ENCODE measurements at places on chromosomes 5 and 9.
A peak's percentile ranks its signal among the peaks of the same experiment; 100 is the strongest.

DNA sequence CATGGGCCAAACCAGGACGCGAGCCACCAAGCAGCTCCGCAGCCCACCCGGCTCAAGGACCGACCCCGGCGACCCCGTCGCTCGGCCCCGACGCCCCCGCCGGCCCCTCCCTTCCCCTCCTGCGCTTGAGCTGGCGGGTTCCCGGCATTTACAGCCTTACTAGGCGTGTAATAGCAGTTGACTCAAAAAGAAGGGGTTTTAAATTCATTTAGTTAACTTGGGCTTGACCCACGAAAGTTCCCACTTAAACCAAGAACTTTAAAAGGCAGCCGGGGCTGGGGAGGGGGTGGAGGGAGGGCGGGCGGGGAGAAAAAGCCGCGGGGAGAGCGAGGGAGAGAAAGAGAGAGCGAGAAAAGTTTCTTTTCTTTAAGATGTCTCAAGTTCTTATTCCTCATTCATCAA, 636 bp downstream of the PRDM12 start:
- H3K27ac ChIP-seq = no peak overlapping the region
- H3K27me3 ChIP-seq = peaks cover 86% of the 10 kb centered on the region
- no peak overlapping the region for H3K4me3 ChIP-seq
- H3K4me1 ChIP-seq = no peaks in the 10 kb centered on the region

DNA sequence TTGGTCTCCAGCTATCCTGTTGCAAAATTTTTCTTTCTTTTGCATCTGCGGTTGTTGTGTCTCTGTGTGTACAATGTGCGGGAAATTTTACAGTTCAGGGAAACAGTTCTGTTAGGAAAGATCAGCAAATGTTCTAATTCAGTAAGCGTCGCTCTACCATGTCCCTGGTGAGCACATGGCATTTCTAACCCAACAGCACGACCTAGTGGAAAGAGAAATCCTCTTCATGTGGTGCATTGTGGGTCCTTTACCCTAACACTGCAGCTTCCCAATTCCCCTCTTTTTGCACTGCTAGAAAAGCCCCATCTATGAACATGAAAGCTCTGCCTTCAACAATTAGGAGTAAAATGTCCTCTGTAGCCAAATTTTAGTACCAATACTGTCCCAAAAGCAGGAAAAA, 974.2 kb upstream of the CDH9 start:
- H3K4me3 ChIP-seq = no peak overlapping the region
- DNase-seq = no peak

- H3K27me3 ChIP-seq = peaks cover 12% of the 10 kb centered on the region
- H3K36me3 ChIP-seq = no peaks in the 10 kb centered on the region
- DNase-seq = peak; percentile 25
- no peak within 1 kb of the TSS for H3K27ac ChIP-seq
- peak within 1 kb of the TSS; percentile 69 for H3K4me3 ChIP-seq
Observed at GRCh38 chr9:22446589-22446949, at the start of gene DMRTA1. DMRTA1 (plus strand) TSS chr9:22446824; CDS start chr9:22447066, 242 bp downstream.

GRCh38 chr9:4277531-4277991, 22.3 kb downstream of the GLIS3 start:
- DNase-seq = peak; percentile 14
- no peaks in the 10 kb centered on the region for H3K4me1 ChIP-seq
- H3K36me3 ChIP-seq = peaks cover 8% of the 10 kb centered on the region
- no peaks in the 10 kb centered on the region for H3K27me3 ChIP-seq

GRCh38 chr9:714675-715074, 126.8 kb upstream of the DMRT1 start:
- no peaks in the 10 kb centered on the region for H3K27me3 ChIP-seq
- no peak overlapping the region for H3K4me3 ChIP-seq
- no peak for DNase-seq
- H3K4me1 ChIP-seq = peaks cover 16% of the 10 kb centered on the region
- peaks cover 27% of the 10 kb centered on the region for H3K36me3 ChIP-seq
- H3K27ac ChIP-seq = peak overlapping the region; percentile 8

GRCh38 chr5:50900952-50901510, 234.6 kb downstream of the PARP8 start:
- H3K36me3 ChIP-seq = no peaks in the 10 kb centered on the region
- DNase-seq = no peak
- H3K27me3 ChIP-seq = no peaks in the 10 kb centered on the region

- H3K36me3 ChIP-seq = no peaks in the 10 kb centered on the region
- no peaks in the 10 kb centered on the region for H3K4me1 ChIP-seq
- no peak overlapping the region for H3K27ac ChIP-seq
- H3K4me3 ChIP-seq = no peak overlapping the region
- no peak for DNase-seq
- no peaks in the 10 kb centered on the region for H3K27me3 ChIP-seq
Observed at GRCh38 chr5:125258615-125259014, 512.2 kb upstream of the ZNF608 start.

All from IMR-90 (cell line).